NCI-H774 (cell line): ENCODE measurements at places on chromosomes 2 and 18.

DNA sequence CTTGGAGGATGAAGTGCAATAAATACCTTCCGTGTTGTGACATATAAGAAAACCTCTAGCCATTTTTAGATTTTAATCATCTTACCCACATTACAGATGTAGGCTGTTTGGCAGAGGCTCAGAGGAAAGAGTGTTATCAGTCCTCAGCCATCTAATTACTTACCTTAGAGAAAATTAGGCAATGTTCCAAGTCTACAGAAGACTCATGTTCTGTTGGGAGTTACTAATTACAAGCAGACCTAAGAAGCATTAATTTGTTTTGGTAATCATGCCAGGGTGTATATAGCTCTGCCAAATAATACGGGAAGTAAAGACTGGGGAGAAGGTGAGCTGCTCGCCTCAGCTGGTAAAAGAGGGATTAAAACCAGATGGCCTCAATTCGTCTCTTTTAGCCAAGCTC is 125.8 kb upstream of the PGAP1 start:
- no peak for DNase-seq

DNA sequence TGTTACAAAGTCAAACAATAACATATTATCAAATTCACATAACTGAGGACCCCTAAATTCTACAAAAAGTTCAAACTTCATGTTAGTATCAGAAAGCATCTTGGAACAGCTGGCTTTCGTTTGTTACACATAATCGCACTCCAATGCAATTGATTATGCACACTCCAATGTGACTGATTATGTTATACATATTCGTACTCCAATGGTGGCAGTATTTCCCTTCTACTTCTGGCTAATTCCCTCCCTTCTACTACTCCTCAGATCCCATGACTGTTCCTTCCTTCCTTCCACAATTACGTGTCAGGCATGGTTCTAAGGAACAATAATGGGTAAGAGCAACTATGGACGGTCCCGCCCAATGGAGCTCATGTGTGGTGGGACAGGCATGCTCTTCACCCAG is 137.1 kb upstream of the CCDC150 start:
- DNase-seq: no peak

DNA sequence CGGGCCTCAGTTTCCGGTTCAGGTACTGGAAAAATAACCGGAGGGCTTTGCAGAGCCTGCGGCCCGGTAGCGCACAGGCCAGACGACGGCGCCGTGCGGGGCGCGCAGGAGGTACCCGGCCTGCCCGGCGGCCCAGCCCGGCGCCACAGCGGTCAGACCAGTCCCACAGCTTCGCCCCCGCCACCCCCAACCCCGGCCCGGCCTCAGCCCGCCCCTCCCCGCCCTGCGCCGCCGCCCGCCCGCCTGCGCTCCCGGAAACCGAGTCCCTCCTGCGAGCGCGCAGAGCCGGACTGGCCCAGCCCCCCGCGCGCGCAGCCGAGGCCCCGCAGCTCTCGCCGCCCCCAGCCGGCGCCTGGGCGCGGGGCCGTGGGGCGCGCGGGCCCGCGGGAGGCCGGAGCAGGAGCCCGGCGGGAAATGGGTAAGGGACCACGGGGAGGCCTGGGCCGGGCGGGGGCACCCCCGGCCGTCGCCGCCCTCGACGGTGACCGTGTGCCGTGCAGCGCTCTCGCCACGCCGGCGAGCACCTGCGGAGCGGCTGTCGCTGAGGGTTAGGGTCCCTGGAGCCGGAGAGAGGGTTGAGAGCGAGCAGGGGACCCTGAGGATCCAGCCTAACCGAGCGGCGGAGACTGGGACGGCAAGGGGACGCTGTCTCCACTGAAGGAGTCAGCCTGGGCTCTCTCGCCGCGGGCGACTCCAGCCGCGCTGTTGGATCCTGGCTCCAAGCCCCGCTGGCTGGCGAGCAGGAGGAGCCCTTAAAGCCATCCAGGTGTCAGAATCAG is 16.5 kb upstream of the PSD4 start:
- DNase-seq: peak; percentile 45

GRCh38 chr18:57078614-57079013 is 68.3 kb upstream of the BOD1L2 start:
- no peak for DNase-seq

DNA sequence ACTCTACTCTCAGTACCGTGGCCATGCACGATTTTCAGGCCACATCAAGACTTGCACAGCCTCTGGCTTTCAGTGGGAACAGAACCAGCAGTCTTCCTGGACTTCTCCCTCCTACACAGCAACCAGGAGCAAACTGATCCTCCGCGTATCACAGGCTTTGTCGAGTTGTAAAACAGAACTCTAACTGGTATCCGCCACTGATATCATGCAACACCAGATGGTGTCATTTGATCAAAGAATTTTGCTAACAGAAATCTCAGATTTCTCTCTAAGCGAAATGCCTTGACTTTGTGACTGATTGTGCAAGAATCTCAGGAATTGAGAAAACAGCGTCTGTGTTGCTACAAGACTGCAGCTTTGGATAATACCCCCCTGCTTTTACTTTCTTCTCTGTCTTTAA is 85.7 kb downstream of the COPS8 start:
- DNase-seq: no peak

DNA sequence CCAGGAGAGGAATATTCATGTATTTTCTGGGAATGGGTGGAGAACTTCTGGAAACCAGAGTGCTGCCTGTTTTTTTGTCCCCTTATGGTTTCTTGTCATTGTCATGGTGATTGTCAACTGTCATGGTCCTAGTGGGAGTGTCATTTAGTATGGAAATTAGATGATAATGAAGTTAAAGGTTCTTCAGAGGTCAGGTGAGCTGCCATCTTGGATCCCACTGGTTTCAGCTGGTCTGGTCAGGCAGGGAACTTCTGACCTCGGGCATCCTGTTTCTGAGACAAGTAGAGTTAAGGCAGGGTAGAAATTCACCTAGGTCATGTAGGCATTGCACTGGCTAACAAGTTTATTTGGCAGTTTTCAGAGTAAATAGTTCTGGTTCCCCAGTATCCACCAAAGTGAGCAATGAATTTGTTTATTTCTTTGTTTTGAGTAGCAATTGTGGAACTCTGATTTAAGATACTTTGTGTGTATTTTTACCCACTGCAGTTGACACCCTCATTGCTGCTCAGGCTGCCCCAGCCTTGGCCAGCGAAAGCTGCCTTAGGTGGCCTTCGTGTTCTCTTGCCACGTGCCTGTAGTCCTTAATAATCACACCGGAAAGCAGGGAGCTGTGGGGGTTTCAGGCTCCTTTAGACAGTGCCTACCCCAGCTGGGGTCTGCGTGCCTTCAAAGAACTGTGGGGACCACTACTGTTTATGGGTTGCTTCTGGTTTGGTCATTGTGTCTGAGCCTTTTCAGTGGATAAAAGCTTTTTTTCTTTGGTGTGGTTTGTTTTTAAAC is 48.7 kb downstream of the NCK2 start:
- no peak for DNase-seq
